Stimulated activated CD8-positive, alpha-beta memory T cell treated with anti-CD3 and anti-CD28 coated beads, Interleukin-7, amount 100 ng/mL, for 1 hour (primary cell): ENCODE measurements at places on chromosomes 2 and 18.
A peak's percentile ranks its signal among the peaks of the same experiment; 100 is the strongest.

GRCh38 chr2:43160778-43161177 is 65.6 kb downstream of the ZFP36L2 start:
- DNase-seq = no peak

GRCh38 chr2:186751078-186751477 is 57.2 kb downstream of the FAM171B start:
- DNase-seq = no peak

DNA sequence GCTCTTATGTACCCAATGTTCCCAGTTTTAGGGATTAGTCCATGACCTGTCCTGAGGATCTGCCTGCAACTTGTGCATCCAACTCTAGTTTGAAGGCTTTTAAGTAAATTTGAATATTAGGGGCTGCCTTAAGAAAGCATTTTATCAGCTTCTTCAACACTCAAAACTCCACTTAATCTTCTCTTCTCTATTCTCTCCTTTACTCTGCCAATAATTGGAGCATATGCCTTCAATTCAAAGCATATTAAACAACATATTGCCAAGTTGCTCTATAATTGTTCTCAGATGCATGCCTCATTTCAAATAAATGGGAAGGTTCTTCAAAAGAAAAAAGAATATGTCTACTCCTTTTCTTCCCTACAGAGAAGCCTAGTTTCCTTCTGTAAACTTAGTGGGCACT is 84.8 kb upstream of the NCKAP5 start:
- DNase-seq = no peak

GRCh38 chr2:149765636-149766035 is 178.1 kb upstream of the MMADHC start:
- DNase-seq = no peak

DNA sequence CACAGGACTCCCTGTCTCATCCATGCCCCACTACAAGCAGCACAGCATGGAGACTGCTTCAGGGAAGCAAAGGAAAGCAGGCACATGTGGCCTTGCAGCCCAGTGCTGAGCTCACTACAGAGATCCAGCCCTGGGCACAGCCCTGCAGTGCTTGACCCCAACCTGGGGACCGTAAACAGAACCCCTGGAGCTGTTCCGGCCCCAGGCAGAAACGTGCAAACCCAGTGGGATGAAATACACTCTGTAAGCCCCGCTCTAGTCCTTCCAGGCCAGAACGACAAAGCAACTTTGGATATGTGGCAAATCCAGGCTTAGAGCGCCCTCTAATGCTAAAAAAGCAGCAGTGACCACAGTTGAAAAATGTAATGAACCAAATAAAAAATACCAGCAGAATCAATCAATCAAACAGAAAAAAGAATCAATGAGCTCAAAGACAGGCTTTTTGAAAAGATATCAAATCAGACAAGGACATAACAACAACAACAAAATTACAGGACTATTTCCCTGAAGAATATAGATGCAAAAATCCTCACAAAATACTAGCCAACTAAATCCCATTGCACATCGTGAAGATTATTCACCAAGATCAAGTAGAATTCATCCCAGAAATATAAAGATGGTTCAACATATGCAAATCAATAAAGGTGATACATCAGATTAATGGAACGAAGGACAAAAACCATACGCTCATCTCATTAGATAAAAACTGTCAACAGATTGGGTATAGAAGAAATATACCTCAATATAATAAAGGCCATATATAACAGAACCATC is 45.6 kb downstream of the ZNF519 start:
- no peak for DNase-seq

- no peak for DNase-seq
Observed at GRCh38 chr2:173049831-173050230, 25.8 kb upstream of the MAP3K20 start.

DNA sequence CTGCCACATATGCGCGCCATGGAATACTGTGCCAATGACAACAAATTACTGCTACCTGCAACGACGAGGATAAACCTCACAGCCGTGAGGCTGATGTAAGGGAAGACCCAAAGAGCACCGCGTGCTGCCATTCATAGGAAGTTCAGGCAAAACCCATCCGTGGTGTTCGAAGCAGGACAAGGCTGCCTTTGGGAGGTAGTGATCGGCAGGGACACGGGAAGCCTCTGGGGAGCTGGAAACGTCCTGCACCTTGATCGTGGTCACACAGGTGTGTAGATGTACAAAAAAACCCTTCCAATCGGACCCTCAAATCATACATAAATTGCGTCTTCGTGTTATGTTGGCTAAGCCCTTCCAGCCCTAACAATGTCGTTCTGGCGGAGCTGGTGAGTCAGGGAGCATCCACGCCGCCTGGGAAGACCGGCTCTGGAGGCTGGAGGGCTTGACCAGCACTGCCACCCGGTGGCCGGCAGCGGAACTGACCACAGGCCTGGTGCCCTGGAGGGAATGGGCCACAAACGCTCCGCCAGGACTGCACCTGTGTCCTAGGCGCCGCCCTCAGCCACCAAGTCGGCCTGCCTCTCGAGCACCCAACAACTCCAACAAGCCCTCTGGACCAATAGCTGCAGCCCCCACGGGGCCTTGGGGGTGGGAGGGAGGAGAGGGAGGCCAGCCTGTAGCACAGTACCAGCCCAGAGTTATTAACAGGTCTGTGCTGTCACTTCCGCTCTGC is 4.1 kb upstream of the NEURL3 start:
- no peak for DNase-seq

GRCh38 chr2:69741229-69741574 is 732 bp upstream of the ANXA4 start:
- DNase-seq = no peak

DNA sequence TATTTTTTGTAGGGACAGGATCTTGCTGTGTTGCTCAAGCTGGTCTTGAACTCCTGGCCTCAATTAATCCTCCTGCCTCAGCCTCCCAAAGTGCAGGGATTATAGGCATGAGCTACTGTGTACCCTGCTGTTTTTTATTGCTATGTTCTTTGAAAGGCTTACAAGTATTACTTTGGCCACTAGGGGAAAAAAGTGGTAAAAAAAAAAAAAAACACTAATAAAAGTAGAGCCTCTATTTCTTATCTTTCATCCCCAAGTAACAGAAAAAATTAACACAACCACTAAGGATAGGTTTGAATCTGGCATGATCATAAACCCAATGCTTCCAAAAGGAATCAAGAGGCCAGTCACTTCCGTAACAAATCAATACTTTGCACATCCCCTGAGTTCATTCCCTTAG is 11.6 kb downstream of the NOL10 start:
- DNase-seq = no peak

- no peak for DNase-seq
Observed at GRCh38 chr18:45730832-45731575, 7.0 kb downstream of the SLC14A1 start.

GRCh38 chr2:23926290-23926749 is 603 bp downstream of the ATAD2B start:
- DNase-seq = no peak

DNA sequence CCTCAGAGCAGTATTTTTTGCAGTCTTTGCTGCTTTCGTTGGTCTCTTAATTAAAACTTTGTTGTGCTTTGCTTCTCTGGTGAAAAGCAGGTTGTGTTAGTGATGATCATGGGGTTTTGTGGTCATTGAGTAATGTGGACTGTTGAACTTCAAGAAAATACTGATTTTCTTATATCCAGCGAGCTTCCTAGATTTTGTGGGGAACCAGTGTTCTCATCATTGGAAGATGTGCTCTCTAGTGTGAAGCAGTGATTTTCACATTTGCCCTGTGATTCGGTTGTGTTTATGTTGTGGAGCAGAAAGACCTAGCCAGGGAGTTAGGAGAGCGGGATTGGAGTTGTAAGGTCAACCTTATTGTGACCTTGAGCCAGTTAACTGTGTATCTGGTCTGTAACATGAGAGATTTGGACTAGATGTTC is 12.4 kb downstream of the ASAP2 start:
- DNase-seq = no peak

GRCh38 chr18:49745045-49746014 is 68.0 kb downstream of the ACAA2 start:
- no peak for DNase-seq

DNA sequence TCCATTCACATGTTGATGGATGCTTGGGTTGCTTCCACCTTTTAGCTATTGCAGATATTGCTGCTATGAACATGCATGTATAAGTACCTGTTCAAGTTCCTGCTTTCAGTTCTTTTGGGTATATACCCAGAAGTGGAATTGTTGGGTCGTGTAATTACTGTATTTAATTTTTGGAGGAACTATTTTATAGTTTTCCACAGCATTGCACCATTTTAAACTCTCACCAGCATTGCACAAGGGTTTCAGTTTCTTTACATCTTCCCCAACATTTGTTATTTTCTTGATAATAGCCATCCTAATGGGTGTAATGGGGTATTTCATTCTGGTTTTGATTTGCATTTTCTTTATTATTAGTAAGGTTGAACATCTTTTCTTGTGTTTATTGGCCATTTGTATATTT is 16.0 kb downstream of the ACTR3 start:
- no peak for DNase-seq

DNA sequence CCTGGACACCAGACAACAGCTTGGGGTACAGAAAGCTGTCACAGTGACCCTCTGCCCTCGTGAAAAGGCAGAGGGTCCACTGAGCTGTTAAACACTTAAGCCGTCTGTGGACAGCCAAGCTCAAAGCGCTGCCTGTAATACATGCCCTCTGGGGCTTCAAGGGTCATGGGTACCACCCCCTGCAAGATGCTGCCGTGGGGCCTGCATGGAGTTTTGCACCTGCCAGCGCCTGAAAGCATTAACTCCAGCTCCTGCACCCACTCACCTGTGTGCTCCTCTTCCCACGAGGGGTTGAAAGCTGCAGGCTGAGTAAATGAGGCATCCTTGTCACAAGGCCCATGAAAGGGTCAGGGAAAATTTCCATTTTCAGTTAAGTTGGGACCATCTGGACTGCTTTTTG is 70.6 kb upstream of the PHLPP1 start:
- DNase-seq = no peak

- DNase-seq = no peak
Observed at GRCh38 chr2:149080971-149081370, 42.5 kb downstream of the LYPD6B start.

- no peak for DNase-seq
Observed at GRCh38 chr2:241817126-241817820, 8.3 kb downstream of the NEU4 start.

DNA sequence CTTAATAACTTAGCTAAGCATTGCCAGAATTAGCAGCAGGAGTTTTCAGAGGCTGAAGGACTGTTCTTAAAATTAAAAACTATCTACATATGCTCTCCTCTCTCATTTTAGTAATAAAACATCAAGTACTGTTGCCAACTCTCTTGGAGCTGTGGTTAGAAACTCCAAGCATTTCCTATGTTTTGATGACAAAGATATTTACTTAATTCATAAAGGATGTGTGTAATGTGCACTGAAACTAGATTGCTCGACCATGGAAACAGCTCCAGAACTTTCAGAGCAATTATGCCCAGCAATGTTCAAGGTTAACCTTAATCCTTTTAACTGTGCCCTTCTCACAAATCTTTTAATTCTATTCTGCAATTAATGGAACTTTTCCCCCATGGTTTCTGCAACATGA is 8.4 kb downstream of the GRP start:
- DNase-seq = no peak

GRCh38 chr2:6423157-6423556 is 442.6 kb downstream of the CMPK2 start:
- DNase-seq = no peak

DNA sequence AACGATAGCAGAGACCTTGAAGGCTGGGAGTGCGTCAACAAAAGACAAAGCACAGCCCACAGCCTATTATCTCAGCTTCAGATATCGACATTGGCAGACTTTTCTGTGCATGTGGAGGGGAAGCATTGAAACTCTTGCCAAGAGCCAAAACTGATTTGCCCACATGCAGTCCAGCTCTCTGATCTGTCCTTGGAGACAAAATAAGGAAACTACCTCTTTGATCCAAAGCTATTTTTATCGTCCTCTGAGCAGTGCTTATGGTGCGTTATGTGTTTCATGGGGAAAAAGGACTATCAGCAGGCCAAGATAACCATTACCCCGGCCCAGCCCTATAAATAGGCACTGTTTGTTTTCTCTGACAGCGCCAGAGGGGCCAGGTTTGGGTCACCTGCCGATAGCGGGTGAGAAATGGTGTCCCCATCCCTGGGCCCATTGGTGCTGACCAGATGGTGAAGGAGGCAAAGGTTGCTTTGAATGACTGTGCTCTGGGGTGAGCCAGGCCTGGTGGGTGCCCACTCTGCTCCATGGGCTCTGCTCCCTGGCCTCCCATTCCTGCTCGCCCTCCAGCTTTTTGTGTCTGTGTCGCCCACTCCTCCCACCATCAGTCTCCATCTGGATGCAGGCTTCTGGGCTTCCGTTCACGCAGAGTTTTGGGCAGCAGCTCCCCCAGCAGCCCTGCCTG is 176.1 kb upstream of the HS6ST1 start:
- DNase-seq = no peak

GRCh38 chr18:11946756-11947155 is 34.6 kb upstream of the IMPA2 start:
- DNase-seq = no peak

DNA sequence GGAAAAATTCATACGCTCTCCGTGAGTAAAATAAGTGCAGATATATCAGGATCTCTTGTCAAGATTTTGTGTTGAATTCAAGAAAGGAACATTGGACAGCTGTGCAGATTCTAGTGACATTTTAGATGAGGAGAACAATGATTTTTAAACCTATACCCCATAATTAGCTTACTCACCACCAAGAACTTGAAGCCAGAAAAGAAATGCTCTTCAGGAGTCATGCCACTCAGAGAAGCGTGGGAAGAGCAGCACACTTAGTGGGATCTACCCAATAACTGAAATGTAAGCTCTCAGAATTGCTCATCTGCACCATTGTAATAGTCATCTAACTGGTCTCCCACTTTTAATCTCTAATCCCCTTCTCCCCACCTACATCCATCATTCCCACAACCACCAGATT is 9.2 kb upstream of the ERMN start:
- no peak for DNase-seq

GRCh38 chr2:55051026-55051866 is 995 bp upstream of the RTN4 start:
- DNase-seq = no peak

DNA sequence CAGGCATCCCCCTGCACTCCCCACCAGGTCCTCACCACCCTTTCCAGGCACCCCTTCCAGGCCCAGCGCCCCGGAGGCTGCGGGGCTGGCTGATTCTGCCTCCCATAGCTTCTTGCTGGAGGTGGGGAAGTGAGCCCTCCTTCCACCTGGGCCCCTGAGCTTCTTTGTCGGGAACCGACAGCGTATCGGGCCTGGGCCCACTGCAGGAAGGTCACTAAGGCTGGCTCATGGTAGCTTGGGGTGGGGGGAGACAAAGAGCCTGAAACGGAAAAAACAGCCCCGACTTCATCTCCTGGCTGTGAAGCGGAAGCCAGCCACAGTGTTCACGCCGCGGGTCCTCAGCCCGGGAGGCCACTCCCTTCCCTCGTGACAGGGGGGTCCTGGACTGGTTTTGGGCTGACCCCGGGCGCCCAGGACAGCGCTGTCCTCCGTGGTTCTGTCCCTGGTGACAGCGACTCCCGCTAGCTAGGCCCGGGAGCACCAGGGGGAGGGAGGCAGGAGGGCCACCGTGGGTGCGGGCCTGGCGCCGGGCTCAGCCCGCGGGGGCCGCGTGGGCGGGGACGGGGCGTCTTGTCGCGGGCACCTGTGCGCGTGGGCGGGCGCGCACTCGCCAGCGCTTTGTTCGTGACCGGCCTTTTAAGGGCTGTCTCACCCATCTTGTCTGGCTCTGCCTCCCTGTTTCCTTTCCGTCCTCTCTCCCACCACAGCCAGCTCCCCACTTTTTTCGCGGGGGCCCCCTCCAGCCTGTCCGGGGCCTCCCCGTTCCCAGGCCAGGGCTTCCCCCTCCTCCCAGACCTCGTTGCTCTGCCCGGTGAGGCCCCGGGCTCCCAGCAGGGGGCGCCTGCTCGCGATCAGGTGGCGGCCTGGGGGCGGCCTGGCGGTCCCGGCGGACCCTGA is 64.9 kb downstream of the DNMT3A start:
- peak; percentile 49 for DNase-seq

- DNase-seq = no peak
Observed at GRCh38 chr2:216710551-216711301, 15.4 kb upstream of the IGFBP5 start.
